KBM-7 (cell line): ENCODE measurements at places on chromosomes 6 and 20.
A peak's percentile ranks its signal among the peaks of the same experiment; 100 is the strongest.

GRCh38 chr6:45927421-45928320 lies 88.0 kb downstream of the CLIC5 start:
- no peak for DNase-seq

DNA sequence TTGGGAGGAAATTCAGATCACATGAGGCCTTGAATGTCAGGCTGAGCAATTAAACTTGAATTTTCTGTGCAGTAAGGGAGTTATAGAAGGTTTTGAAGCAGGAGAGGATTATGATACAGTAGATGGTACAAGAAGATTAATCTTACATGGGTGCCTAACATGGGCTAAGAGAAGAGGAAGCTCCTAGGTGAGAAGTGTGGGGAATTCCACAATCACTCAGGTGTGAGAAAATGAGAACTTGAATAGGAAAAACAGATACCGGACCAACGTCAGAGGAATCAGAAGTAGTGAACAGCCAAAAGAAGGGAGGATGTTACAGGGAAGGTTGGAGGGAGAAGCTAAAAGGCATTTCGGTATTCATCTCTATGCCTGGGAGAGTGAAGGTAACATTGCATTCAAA lies 250.7 kb upstream of the SLC35B3 start:
- no peak for DNase-seq

- peak; percentile 43 for DNase-seq
Measured at GRCh38 chr6:101396548-101397173, 3.2 kb downstream of the GRIK2 start.

DNA sequence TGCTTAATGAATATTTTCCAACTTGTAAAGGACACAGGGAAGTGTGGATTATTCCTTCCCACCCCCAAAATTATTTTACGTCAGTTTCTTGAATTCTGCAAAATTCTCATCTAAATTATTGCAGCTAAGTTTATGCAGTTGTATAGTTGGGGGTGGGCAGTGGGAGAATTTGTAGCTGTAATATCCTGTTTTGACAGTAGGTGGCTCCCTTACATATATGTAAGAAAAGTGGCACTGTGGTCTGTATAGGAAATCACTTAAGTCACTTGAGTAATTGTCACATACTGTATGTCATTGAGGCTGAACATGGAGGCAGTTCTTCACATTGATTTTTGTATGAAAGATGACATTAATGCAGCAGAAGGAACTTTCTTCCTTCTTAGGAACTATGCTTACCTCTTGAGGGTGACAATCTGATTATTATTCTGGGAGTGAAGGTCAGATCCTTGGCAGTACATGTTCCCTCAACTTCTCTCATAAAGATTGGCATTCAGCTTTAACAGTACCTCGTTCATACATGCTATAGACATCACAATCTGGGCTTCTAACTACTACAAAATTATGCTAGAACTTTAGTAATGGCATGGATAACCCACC lies 14.6 kb upstream of the CFAP206 start:
- DNase-seq: peak; percentile 89

- DNase-seq: no peak
Measured at GRCh38 chr6:53605543-53606235, 59.9 kb downstream of the KLHL31 start.

DNA sequence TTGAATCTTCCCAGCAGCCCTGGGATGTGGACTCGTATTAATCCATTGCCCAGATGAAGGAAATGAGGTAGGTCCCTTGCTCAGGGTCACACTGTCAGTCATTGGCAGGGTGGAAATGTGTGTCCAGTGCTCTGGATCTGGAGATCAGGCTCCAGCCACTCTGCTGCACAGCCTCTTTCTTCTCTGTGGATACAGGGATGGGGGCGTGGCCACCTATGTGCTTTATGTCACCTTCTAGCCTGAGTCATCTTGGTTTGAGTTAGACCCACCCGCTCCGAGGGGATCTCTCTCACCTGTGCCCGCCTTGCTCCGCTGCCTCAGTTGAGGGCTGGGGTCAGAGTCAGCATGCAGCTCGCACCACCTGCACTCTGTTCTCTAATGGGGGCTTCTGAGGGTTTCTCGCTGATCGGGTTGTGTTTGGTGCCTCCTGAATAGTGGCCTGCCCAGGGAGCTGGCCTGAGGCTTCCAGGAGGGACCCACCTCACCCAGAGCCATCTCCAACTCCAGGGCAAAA lies 80.0 kb downstream of the TCP11 start:
- no peak for DNase-seq

- peak; percentile 93 for DNase-seq
Measured at GRCh38 chr20:19757487-19758132, 448 bp upstream of the RIN2 start.

GRCh38 chr6:123640567-123641187 lies 3.9 kb upstream of the TRDN start:
- no peak for DNase-seq

GRCh38 chr6:24126586-24127192 lies 674 bp downstream of the NRSN1 start:
- DNase-seq: peak; percentile 81

DNA sequence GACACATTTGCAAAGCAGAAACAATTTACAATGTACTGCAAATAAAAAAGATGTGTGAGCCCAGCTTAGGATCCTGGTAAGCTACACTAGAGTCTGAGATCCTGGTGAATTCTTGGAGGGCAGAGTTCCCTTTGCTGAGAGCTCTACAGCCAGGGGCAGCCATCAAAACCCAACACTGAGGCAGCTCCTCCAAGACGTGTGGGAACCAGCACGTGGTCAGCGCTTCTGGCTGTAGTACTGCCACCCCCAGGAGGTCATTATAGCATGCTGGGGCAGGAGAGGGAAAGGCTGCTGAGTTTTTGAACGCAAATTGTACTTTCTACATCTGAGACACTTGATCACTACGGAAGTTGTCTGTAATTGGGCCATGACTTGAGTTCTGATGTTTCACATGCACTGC lies 131.5 kb downstream of the INSM1 start:
- DNase-seq: no peak

DNA sequence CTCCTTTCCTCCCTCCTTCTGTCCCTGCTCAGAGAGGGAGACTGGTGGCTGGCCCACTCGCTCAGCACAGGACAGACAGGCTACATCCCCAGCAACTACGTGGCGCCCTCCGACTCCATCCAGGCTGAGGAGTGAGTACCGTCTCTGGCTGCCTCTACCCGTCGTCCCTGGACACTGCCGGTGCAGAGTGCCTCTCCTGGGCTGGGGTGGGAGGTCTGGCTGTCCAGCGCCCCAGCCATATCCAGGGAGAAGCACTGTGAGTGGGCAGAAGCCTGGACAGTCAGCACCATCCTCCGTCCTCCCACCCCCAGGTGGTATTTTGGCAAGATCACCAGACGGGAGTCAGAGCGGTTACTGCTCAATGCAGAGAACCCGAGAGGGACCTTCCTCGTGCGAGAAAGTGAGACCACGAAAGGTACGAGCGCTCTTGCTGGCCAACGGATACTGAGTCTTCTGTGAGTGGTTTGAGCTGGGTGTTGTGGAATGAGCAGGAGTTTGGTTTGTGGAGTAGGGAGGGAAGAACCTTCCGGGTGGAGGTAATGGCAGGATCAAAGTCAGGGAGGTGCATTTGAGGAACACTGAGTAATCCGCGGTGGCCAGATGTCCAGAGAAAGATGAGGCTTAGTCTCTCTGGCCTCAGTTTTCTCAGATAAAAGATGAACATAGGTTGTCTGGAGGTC lies 48.1 kb downstream of the SRC start:
- no peak for DNase-seq

DNA sequence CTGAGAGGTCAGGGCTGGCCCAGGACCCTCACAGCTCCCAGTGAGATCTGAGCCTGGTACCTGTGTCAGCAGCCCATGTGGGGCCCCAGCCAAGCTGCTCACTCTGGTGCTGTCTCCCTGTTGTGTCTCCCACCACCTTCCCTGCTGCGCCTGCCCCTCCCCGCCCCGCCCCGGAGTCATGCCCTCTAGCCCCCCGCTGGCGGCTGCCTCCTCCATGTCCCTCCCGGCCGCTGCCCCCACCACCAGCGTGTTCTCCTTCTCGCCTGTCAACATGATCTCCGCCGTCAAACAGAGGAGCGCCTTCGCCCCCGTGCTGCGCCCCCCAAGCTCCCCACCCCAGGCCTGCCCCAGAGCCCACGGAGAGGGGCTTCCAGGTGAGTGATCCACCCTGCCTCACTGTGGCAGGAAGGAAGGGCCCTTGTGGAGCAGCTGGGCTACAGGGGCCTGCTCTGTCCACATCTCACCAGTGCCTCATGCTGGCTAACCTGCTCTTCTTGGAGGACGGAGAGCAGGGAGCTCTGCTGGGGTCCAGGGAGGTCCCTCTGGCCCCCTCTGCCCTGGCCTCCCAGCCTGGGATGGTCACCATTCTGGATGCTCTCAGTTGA lies 44.9 kb downstream of the CPXM1 start:
- DNase-seq: no peak

DNA sequence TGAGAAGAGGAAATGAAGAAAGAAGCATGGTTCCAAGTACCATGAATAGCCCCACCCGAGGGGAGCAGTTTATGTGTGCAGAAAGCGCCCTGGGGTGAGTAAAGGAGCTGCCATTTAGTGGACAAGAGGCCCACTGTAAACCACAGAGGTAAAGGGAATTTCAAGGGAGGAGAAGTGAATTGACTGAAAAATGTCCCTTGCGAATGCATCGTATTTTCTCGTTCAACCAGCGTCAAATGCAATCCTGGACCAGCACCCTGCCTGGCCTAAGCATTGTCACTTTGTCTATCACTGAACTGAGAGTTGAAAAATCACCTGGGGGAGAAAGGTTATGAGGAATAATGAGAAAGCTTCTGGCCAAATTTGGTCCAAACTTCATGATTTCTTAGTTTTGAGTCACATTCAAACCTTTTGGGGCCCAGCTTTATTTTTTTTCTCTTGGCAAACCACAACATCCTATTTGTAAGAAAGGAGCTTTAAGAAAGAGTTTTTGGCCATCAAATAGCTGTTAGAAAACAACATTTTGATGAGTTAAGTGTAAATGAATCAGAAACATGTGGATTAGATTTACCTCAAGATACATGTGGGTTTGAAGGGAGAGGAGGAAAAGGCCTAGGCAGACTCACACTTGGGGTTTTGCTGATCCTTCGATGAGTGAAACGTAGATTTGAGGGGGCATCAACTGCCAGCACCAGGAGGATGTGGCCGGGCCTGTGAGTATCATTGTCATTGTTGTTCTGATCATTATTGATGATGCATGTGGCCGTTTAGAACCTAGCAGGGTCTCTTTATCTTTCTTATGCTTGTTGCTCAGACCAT lies 214.0 kb downstream of the CLIC5 start:
- no peak for DNase-seq

DNA sequence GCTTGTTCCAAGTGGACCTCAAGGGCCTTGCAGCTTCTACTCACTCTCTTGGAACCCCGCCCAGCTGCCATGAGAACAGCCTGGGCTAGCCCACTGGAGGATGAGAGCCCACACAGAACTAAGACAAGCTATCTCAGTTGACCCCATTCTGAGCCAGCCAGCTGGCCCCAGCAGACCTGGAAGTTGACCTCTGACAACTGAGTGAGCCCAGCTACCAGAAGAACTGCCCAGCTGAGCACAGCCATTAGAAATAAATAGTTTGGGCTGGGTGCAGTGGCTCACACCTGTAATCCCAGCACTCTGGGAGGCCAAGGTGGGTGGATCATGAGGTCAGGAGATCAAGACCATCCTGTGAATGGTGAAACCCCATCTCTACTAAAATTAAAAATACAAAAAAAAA lies 37.1 kb downstream of the SNX5 start:
- no peak for DNase-seq

GRCh38 chr6:156280065-156280464 lies 497.1 kb upstream of the ARID1B start:
- DNase-seq: no peak

GRCh38 chr6:161228921-161229591 lies 44.8 kb downstream of the AGPAT4 start:
- DNase-seq: no peak

GRCh38 chr6:46175446-46175845 lies 4.7 kb upstream of the ENPP5 start:
- DNase-seq: no peak

- no peak for DNase-seq
Measured at GRCh38 chr6:8562125-8562524, 126.8 kb upstream of the SLC35B3 start.

DNA sequence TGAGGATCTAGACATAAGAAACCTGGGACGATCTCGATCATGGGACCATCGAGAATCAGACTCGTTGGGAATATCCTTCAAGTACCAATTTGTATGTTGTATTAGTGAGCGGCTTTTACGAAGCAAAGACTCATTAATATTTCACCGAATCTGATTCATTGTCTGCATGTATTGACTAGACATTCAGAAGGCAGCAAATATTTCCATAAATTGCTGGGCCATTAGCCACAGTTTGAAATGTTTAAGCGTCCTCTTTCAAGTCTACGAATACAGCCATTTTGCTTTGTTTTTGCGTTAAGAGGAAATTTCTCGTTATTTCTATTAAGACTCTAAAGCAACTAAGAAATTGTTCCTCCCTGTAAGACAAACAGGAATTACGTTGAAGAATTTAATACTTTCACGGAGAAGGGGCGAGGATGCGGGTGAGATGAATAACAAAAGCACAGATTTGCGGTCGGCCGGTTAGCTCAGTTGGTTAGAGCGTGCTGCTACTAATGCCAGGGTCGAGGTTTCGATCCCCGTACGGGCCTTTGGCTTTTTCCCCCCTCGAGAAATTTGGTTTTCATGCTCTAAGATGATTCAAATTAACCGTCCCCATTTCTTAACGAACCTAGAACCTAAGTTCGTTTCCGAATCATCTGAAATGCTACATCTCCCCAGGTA lies 18.5 kb downstream of the POM121L2 start:
- DNase-seq: no peak

DNA sequence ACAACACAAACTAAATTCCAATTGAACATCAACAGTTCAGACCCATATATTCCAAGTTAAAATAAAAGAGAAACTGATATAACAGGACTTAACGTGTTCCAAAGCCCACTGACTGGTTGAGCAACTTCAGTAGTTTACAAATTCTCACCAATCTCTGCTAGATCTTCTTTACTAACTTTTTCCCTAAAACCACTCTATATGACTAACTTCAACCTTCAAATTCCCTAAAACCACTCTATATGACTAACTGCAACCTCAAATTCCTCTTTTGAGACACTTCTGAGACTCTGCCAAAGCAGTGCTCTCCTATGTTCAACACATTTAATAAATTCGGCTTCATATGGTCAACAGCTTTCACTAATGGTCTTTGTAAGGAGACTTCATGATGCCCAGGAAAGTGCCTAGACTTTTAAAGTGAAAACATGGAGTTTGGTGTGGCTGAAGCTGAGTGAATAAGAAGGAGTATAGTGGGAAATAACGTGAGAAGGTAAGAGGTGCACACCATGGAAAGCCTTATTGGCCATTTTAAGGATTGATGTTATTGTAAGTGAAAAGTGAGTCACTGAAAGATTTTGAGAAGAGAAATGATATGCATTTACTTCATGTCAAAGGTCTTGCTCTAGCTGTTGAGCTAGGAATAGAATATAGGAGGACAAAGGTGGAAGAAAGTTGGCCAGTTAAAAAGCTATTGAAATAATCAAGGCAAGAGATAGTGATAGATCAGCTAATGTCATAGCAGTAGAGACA lies 134.0 kb upstream of the HCRTR2 start:
- DNase-seq: peak; percentile 41

- DNase-seq: peak; percentile 25
Measured at GRCh38 chr20:43840382-43841070, 74.1 kb upstream of the TOX2 start.

- no peak for DNase-seq
Measured at GRCh38 chr6:169386411-169387057, 132.9 kb upstream of the THBS2 start.

GRCh38 chr6:37011656-37012378 lies 6.4 kb downstream of the FGD2 start:
- DNase-seq: no peak
